ENCODE measurements at places on chromosomes 13 and 19.

- DNase-seq: no peak
These were observed 10.4 kb upstream of the KLK15 start for GRCh38 chr19:50843701-50844221.

- DNase-seq: no peak
These were observed 391.5 kb upstream of the MIR17HG start for GRCh38 chr13:90956031-90956430.

DNA sequence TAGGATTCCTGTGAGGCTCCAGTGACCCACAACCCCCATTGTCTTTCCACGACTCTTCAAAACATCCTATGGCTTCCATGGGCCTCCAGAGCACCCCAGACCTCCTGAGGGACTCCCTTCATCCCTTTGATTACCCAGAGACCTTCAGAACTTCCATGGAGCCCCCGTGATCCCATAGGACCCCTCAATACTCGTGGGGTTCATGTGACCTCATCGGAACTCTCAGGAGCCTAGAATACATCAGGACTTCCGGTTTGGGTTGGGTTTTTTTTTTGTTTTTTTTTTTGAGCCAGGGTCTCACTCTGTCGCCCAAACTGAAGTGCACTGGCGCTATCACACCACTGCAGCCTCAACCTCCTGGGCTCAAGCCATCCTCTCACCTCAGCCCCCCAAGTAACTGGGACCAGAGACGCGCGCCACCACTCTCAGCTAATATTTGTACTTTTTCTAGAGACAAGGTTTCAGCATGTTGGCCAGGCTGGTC is 774 bp downstream of the ALDH16A1 start:
- no peak for DNase-seq

GRCh38 chr19:1058112-1058511 is 8.9 kb upstream of the ARHGAP45 start:
- no peak for DNase-seq

GRCh38 chr13:105406551-105406950 is 1128.9 kb downstream of the EFNB2 start:
- no peak for DNase-seq
